Suprapubic skin (tissue), 4 donors: ENCODE measurements at places on chromosomes 7 and 10. TPM values are rescaled to one million over a fixed set of nuclear protein-coding genes. Genes with fewer than 3 reads are reported as not detected.
A peak's percentile ranks its signal among the peaks of the same experiment; 100 is the strongest.

DNA sequence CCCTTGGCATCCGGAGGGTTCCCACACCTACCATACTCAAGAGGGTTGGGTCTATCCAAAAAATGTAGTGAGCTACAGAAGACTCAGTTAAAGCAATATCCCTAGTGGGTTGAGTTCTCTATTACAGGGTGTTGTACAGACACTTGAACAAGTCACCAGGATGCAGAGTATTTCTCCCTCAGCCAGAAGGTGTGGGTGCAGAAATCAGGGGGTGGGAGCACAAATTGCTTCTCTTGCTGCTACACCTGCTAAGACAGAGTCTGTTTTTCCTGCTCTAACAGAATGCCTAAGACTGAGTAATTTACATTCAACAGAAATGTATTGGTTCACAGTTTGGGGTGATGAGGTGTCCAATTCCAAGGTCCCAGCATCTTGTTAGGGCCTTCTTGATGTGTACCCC, 433.4 kb downstream of the TCERG1L start:
- no peaks in the 10 kb centered on the region for H3K27me3 ChIP-seq
- H3K4me3 ChIP-seq: no peak overlapping the region
- H3K4me1 ChIP-seq: no peaks in the 10 kb centered on the region
- H3K36me3 ChIP-seq: no peaks in the 10 kb centered on the region
- no peak overlapping the region for H3K27ac ChIP-seq
- DNase-seq: no peak

DNA sequence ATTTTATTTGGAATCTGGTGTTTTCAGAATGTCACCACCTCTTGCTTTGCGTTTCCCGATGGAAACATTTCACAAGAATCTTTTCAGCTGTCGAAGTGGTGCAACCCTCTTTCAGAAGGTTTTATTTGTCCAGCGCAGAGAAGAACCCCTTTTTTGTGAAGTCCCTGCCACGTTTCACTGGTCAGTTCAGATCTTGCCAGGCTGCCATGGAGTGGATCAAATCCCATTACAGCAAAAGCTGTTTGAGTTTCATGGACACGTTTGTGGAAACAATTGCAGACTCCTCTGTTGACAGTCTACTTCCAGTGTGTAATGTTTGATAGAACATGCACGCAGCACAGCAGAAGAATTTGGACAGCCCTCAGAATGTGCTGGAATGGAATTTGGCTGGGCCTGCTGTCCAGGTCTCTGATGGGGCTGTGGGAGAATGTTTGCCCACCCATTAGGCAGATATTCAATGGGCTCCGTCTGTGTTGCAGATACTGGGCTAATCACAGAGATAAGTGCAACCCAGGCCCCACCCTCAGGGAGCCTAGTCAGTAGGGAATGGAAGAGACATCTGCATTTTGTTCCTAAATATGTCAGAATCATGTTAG, 143.2 kb downstream of the GRK5 start:
- no peak overlapping the region for H3K4me3 ChIP-seq
- H3K27ac ChIP-seq: peak overlapping the region; percentile 10
- peaks cover 27% of the 10 kb centered on the region for H3K4me1 ChIP-seq

- DNase-seq: no peak
- no peak overlapping the region for H3K4me3 ChIP-seq
- H3K4me1 ChIP-seq: peaks cover 46% of the 10 kb centered on the region
- H3K36me3 ChIP-seq: peaks cover 8% of the 10 kb centered on the region
Observed at GRCh38 chr10:109902992-109903947, 20.0 kb downstream of the XPNPEP1 start.

FZD1 gene
- 37.9 TPM for total RNA-seq
